ENCODE measurements at places on chromosomes 3 and 15.

GRCh38 chr3:17832016-17832415 is 89.6 kb upstream of the TBC1D5 start:
- no peak overlapping the region for H3K4me3 ChIP-seq
- H3K27me3 ChIP-seq = peaks cover 20% of the 10 kb centered on the region
- no peak overlapping the region for H3K27ac ChIP-seq
- DNase-seq = no peak

- no peaks in the 10 kb centered on the region for H3K36me3 ChIP-seq
- no peak overlapping the region for H3K4me3 ChIP-seq
- H3K4me1 ChIP-seq = no peaks in the 10 kb centered on the region
- no peaks in the 10 kb centered on the region for H3K27me3 ChIP-seq
These were observed 246.5 kb upstream of the PEX5L start for GRCh38 chr3:180283251-180283650.

- DNase-seq = no peak
- H3K36me3 ChIP-seq = no peaks in the 10 kb centered on the region
- no peak overlapping the region for H3K27ac ChIP-seq
- no peaks in the 10 kb centered on the region for H3K4me1 ChIP-seq
These were observed 60.2 kb downstream of the PLXNA1 start for GRCh38 chr3:127043041-127043641.

DNA sequence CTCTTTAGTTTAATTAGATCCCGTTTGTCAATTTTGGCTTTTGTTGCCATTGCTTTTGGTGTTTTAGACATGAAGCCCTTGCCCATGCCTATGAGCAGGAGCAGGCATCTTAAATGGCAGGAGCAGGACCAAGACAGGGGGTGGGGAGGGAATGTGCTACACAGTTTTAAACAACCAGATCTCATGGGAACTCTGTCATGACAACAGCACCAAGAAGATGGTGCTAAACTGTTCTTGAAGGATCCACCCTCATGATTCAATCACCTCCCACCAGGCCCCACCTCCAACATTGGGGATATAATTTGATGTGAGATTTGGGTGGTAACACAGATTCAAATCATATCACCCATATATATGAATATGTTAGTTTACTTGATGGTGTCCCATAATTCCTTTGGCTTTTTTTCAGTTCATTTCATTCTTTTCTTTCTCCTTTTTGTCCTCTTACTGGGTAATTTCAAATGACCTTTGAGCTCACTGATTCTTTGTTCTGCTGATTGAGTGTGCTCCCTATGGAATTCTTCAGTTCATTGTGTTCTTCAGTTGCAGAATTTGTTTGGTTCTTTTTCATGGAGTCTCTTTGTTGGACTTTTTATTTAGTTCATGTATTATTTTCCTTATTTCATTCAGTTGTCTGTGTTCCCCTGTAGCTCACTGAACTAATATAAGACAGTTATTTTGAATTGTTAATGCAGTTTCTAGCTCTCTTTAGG is 62.6 kb downstream of the DOCK3 start:
- H3K4me3 ChIP-seq = no peak overlapping the region
- H3K36me3 ChIP-seq = peaks cover 2% of the 10 kb centered on the region
- no peak for DNase-seq
- no peak overlapping the region for H3K27ac ChIP-seq
- no peaks in the 10 kb centered on the region for H3K27me3 ChIP-seq

GRCh38 chr15:70323111-70323851 is 225.6 kb upstream of the TLE3 start:
- H3K27ac ChIP-seq = no peak overlapping the region
- peaks cover 31% of the 10 kb centered on the region for H3K27me3 ChIP-seq
- no peaks in the 10 kb centered on the region for H3K36me3 ChIP-seq
- no peak overlapping the region for H3K4me3 ChIP-seq
- no peak for DNase-seq

DNA sequence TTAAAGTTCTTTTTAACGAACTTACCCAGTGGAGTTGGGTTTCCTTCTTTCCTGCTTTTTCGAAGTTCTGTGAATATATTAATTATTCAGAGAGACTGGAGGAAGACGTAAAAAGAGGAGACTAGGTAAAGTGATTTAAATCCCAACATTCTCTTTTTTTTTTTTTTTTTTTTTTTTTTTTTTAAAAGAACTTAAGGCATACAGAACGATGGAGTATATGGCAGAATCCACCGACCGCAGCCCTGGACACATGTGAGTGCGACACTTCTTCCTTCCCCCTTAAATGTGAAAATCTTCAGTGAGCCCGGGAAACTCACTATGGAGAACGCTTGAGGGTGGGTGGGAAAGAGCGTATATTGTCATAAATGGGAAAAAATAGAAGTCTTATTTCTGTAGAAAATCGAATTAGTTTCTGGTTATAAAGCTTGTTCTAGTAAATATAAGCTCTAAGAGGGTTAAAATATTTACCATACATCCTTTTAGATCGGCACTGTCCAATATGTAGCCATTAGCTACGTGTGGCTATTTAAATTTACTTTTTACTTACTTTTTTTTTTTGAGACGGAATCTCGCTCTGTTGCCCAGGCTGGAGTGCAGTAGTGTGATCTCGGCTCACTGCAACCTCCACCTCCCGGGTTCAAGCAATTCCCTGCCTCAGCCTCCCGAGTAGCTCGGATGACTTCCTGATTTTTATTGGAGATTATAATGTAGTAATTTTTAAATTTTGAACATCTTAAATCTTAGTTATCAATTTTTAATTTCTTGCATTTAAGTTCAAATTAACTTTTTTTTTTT is 892 bp downstream of the NMD3 start:
- H3K27me3 ChIP-seq = peaks cover 4% of the 10 kb centered on the region
- H3K36me3 ChIP-seq = peaks cover 24% of the 10 kb centered on the region
- DNase-seq = peak; percentile 64
- peak overlapping the region; percentile 83 for H3K27ac ChIP-seq
- peaks cover 23% of the 10 kb centered on the region for H3K4me1 ChIP-seq
